ENCODE measurements at places on chromosomes 4 and X.

DNA sequence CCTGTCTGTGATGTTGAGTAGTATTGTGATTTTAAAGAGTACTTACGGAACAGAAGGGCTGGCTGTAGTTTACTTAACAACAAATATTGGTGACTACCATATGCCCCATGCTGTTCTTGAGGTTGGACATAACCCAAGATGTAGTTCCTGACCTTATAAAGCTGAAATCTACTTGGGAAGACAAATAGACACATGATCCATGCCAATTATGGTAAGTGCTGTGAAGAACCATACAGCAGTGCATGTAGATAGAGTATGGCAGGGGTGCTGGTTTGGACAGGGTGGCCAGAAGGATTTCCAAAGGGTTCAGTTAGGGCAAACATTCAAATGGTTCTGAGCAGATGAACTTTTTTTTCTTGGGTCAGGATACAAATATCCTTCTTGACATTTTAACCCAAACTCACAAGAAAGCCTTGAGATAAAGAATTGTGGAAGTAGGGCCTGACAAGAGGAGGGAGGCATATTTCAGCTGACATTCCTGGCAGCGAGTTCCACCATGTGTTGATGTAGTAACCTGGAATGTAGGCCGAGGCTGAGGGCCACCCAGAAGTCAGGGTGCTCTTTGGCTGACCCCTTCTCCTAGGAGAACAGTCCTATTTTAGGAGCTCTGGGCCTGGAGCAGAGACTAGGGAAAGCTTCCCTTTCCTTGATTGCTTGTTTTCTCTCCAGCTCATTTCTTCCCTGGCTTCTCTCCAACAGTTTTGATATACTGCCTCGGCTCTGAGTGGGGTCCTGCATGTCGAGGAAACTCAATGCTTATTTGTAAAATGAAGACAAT, 74.2 kb downstream of the FREM3 start:
- no peak for DNase-seq

- no peak for DNase-seq
These were observed 192.4 kb downstream of the CCNG2 start for GRCh38 chr4:77349364-77349763.

DNA sequence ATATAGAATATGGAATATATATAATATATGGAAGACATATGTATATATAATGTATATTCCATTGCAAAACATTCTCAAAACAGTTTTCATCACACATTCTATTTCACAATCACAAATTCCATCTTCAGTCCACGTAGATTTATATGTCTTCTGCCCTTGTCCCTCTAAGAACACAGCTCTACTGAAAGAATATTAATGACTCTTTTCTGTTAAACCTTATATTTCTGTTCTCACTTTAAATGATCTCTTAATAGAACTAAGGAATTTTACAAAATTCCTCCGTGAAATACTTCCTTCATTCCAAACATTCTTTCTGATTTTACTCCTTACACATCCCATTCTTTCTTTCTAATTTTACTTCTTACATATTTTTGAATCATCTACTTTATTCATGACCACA, 1043.1 kb upstream of the PABPC4L start:
- DNase-seq = no peak

DNA sequence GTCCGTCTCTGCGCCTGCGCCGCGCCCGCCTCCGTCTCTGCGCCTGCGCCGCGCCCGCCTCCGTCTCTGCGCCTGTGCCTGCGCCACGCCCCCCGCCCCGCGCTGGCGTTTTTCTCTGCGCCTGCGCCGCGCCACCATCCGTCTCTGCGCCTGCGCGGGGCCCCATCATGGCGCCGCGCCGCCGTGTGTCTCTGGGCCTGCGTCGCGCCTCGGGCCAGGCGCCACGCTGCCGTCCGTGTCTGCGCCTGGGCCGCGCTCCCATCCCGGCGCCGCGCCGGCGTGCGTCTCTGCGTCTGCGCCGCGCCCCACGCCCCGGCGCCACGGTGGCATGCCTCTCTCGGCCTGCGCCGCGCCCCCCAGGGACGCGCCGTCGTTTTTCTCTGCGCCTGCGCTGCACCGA, 51.8 kb upstream of the DUX4 start:
- no peak for DNase-seq

DNA sequence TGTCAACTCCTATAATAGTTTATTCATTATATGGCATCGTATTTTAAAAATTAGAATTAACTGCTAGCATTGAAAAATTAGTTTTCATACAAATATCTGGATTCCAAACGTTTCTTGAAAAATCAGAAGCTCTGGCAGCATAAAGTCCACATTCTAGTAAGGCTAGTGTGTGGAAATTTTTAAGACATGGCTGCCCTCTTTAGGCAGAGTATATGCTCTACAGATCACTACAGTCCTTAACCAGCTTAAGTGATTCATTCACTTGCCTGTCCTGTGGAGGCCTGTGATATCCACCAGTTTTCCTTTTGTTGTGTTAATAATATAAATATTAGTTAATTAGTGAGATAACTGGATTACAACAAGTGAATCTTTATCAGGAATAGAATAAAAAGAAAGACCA, 287.2 kb downstream of the OPHN1 start:
- no peak for DNase-seq

DNA sequence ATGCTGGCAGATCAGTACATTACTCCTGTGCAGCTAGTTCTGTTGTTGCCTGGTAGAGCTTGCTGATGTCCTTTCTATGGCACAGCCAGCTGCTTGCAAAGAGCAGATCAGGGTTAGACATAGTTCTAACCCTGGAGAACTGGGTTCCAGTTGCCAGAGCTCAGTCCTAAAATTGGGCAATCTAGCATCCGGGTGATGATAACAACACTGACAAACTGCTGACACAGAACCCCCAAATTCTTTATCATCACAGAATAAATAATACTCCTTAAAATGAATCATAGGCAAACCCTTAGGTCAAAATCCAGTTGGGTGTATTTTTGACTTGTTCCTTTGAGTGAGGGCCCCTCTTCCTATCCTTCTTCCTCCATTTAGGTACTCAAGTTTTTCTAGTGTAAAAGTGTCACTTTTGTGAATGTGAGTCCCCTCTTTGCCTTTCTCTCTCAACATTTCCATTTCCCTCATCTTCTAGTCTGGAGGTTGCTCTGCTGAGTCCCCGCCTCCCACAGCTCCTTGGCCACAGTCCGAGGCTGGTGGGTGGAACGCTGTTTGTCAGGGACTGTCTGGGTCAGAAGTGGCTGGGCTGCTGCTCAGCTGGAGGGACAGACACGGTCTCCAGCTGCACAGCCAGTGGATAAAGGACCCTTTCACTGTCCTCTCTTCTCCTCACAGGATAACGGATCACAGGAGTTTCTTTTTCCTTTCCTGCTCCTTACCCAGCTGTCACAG, 93.6 kb upstream of the RASGEF1B start:
- no peak for DNase-seq

- no peak for DNase-seq
These were observed 23.3 kb upstream of the CRMP1 start for GRCh38 chr4:5916229-5916628.

- no peak for DNase-seq
These were observed 85.5 kb downstream of the KDM6A start for GRCh38 chrX:44958480-44958879.

DNA sequence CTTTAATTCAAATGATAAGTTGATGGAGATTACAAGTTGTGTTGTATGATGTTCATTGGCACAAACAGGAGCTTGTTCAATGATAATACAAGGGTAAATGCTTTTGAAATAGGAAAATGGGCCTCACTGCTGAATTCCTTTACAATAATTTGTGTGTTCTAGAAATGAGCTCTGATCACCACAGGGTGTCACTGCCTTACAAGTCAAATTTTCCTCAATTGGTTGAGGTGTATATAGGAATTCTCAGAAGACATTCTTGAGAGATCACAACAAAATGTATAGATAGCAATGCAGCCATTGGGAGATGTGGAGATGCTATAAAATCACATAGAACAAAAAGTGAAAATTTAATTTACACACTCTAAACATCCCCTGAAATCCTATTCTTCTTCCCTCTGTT, 49.6 kb downstream of the KLF8 start:
- DNase-seq = no peak

DNA sequence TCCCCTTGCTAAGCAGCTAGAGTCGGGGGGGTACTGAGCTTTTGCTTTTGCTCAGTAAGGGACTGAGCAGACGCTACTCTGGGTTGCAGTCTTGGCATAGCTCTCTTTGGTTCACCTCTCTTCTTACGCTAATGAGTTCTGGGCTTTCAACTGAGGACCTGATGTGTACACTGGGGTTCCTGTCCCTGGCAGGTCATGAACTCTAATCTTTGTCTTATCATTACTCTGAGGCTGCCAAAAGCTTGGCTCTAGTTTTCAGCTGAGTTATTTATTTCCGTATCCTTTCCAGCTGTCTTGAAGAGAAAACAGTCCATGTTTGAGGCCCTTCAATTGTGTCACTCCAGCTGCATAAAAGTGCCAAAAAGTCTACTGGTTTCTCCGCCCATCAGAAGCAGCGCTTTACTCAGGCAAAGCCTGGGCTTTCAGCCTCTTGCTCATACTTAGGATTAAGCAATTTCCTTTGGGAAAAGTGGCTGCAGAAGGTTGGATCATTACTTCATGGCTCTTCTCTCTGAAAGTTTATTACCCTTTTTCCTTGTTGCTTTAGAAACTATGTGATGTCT, 121.0 kb upstream of the STOX2 start:
- DNase-seq = no peak

- no peak for DNase-seq
These were observed 411.2 kb downstream of the SPOCK3 start for GRCh38 chr4:166823126-166823525.

DNA sequence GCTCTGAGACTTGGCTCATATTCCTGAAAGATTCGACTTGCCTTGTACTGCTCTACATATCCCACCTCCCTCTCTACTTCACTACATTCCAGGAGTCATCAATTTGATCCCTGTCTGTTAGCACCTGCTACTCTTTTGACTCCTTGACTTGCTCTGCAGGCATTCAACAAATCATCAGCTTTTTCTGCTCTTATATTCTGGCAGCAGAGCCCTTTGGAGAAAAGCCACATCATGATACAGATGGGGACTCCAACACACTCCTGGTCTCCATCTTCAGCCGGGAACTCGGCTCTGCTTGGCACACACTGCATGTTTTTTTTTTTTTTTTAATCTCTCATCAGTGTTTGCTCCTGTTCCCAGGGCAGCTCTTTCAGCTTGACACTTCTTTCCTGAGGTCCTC, 293.2 kb upstream of the LCORL start:
- DNase-seq = no peak

DNA sequence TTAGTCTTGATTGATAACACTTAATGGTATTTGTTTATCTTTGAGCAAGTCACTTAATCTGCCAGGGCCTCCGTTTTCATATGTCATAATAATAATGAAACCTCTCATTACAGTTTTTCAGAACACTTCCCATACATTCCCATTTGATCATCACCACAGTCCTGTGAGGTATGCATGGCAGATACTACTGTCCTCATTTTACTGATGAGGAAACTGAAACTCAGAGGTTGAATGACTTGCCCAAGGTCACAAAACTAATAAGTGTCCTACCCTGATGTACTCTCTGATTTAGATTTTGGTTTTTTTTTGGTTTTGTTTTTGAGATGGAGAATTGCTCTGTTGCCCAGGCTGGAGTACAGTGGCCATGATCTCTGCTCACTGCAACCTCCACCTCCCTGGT, 25.7 kb downstream of the ZFX start:
- DNase-seq = no peak
